ENCODE measurements at places on chromosomes 7 and 10. TPM values are rescaled to one million over a fixed set of nuclear protein-coding genes. Genes with fewer than 3 reads are reported as not detected.
A peak's percentile ranks its signal among the peaks of the same experiment; 100 is the strongest.

DNA sequence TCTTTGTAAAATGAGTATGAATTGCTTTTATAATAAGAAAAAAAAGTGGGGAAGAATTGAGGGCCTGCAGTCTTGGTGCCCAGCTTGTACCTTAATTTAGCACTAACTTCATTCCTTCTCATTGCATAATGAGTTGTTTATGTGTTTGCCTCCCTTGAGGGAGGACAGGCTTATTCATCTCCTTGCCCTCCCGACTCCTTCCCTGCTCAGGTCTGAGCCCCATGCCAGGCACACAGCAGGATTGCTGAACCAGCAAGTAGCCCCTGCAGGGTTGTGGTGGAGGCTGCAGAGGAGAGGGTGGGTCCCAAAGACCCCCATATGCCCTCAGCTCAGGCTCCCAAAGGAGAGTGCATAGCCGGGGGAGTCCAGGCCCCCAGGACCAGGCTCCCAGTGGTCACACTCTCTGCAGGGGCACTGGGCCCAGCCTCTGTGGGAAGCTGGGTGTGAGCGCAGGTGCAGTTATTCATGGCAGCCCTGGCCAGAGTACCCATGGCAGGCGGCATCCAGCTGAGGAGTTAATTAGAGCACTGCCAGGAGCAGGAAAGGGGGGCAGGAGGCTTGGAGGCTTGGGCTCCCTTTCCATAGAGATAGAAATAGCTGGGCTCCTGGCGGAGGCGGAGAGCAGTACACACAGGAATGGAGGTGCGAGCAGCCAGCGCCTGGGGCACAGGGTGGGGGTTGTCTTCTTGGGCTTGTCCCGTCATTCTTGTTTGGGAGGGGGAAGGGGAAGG, 28.2 kb upstream of the GOLGA7B start:
- H3K4me1 ChIP-seq = no peaks in the 10 kb centered on the region
- H3K4me3 ChIP-seq = no peak overlapping the region
- no peak for DNase-seq

DNA sequence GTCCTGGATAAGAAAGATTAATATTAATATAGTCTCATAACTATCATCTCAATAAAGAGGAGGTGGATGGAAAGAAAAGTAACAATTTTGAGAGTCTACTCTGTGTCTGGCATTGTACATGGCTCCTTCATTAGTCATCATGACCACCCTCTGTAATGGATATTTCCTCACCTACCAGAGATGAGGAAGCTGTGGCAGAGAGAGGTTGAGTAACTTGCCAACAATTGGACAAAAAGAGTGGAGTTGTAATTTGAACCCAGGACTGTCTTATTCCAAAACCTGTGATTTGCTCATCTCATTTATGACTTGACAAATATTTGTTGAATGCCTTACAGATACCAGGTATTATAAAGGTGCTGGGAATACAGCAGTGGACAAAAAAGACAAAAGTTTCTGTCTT, 2.1 kb upstream of the IDE start:
- DNase-seq = no peak
- no peaks in the 10 kb centered on the region for H3K36me3 ChIP-seq
- no peak overlapping the region for H3K27ac ChIP-seq
- no peaks in the 10 kb centered on the region for H3K27me3 ChIP-seq

- no peak overlapping the region for H3K27ac ChIP-seq
- no peak overlapping the region for H3K4me3 ChIP-seq
- H3K27me3 ChIP-seq = peaks cover 4% of the 10 kb centered on the region
- no peaks in the 10 kb centered on the region for H3K4me1 ChIP-seq
- H3K36me3 ChIP-seq = no peaks in the 10 kb centered on the region
- no peak for DNase-seq
These were observed 323.3 kb downstream of the PHTF2 start for GRCh38 chr7:78121888-78122287.

The MCM7 gene
- polyA plus RNA-seq = 39.0 TPM

GRCh38 chr7:34061149-34061548, 155.8 kb downstream of the BMPER start:
- no peak overlapping the region for H3K27ac ChIP-seq
- H3K4me1 ChIP-seq = no peaks in the 10 kb centered on the region
- no peak overlapping the region for H3K4me3 ChIP-seq
- H3K27me3 ChIP-seq = peaks cover 5% of the 10 kb centered on the region
- no peaks in the 10 kb centered on the region for H3K36me3 ChIP-seq

DNA sequence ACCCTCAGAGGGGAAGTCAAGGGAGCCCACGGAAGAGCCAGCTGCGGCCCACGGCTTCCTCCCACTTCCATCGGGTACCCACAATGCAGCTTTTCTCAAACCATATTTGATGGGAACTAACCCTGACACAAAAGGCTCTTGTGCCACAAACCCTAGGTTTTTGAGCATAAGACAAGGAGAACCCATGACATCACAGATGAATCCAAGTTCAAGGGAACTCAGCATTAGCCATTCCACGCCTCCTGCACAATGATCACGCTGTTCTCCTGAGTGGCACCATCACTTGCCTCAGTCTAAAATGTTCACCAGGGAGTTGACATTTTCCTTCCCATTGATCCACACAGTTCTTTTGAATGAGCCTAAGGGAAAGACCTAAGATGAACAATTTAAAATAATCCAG, 70.4 kb downstream of the ITIH5 start:
- H3K36me3 ChIP-seq = no peaks in the 10 kb centered on the region
- H3K27ac ChIP-seq = no peak overlapping the region
- no peak overlapping the region for H3K4me3 ChIP-seq
- H3K4me1 ChIP-seq = no peaks in the 10 kb centered on the region
- peaks cover 4% of the 10 kb centered on the region for H3K27me3 ChIP-seq
- DNase-seq = no peak

DNA sequence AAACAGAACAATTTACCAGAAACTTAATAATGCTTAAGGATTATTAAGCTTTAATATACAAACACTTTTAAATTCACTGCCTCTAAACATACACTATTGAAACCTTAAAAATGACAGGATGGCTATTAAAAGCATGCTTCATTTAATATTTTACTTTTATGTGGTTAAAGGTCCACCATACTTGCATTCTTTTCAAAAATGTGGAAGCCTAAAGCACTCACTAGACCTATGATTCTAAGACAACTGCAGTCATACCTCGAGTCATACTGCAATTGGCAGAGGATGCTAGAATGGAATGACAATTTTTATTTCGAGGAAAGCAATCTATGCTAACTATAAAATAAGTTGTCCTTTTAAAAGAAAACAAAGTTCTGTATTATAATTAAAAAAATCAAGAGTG, 85.3 kb downstream of the PIP4K2A start:
- no peaks in the 10 kb centered on the region for H3K36me3 ChIP-seq
- peaks cover 71% of the 10 kb centered on the region for H3K4me1 ChIP-seq
- H3K27ac ChIP-seq = no peak overlapping the region
- H3K27me3 ChIP-seq = no peaks in the 10 kb centered on the region
- no peak overlapping the region for H3K4me3 ChIP-seq

The SPDYE2 gene
- 0.55 TPM for polyA plus RNA-seq

DNA sequence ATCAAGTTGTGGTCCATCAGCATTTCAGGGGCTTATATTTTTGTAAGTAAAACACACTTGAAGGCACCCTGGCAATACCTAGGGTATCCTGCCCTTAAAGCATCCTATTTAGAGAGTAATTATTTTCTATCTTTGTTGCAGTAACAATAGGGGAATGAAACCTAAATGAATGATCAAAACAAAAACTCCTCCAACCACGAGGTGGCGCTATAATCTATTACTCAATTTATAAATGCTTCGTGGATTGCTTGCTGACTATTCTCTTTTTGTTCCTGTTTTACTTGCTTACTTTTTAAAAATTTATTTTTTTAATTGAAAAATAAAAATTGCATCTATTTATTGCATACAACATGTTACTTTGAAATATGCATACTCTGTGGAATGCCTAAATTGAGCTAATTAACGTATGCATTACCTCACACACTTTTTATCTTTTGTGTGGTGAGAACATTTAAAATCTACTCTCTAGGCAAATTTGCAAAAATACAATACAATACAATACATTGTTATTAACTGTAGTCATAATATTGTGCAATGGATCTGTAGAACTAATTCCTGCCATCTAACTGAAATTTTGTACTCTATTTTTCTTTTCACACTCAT, 147.7 kb upstream of the BMPER start:
- H3K4me3 ChIP-seq = no peak overlapping the region
- H3K27ac ChIP-seq = no peak overlapping the region
- no peaks in the 10 kb centered on the region for H3K36me3 ChIP-seq
- H3K27me3 ChIP-seq = peaks cover 6% of the 10 kb centered on the region
- no peaks in the 10 kb centered on the region for H3K4me1 ChIP-seq
- no peak for DNase-seq

DNA sequence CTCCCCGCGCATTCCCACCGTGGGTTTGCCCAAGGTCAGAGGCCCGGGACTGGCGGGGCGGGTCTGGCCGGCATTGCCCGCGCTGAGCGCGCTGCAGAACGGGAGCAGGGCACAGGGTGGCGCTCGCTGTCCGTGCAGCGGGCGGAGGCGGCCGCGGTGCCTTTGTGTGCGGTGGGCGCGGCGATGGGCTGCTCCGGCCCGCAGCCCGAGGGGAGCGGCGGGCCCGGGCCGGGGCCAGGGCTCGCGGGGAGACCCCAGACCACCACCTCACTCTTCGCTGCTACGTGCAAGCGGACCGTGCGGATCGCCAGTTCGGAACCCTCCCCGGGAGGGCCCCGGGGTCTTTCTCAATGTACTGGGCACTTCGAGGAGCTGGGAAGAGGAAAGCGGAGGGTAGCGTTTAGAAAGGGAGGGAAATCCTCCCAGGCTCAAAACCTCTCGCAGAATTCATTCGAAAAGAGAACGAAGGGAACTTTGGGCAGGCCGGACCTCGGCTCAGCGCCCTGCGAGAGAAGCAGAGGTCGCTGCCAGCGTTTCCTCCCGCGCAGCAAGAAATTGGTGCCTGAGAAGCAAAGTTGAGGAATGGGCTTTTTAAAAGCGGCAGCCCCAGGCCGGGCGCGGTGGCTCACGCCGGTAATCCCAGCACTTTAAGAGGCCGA, 8.5 kb downstream of the SP8 start:
- peak overlapping the region; percentile 49 for H3K4me3 ChIP-seq
- DNase-seq = no peak
- H3K36me3 ChIP-seq = peaks cover 13% of the 10 kb centered on the region
- H3K27ac ChIP-seq = no peak overlapping the region
- H3K27me3 ChIP-seq = peaks cover 77% of the 10 kb centered on the region
- H3K4me1 ChIP-seq = peaks cover 9% of the 10 kb centered on the region

DNA sequence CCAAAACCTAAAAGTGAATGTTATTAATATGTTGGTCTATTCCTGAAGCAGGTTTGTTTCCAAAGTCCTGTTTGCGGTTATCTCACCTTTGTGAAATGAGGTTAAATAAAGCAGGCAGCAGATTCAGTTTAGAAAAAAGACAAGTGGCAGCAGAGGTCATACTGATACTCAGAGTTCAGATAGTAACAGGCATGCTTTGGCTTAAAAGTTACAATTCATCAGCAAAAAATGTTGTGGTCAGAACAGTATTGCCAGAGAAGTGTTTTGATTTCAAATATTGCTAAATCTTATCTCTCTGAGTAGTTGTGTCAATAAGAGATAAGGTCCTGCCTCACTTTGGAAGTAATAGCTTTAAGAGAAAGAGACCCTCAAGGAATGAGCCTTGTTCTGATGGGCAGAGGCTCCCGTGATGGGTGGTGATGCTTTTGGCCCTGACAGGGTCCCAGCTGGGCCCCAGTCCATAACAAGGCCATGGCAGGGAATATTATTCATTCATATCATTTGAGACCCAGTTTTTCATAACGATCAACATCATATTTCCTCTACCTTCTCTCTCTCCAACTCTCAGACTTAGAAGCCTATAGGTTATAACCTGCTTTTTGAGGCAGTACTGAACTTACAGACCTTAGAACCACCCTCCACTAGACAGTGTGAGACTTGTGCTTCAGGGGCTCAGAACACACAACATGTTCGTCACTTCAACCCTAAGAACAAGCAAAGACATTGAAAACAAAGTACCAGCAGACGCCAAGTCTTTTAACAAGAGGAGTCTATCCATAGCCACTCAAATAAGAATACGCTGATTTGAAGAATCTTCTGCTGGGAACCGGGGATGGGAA, 58.5 kb upstream of the AHR start:
- no peak for DNase-seq
- H3K27ac ChIP-seq = no peak overlapping the region
- H3K27me3 ChIP-seq = no peaks in the 10 kb centered on the region
- H3K4me3 ChIP-seq = no peak overlapping the region
- peaks cover 8% of the 10 kb centered on the region for H3K4me1 ChIP-seq
- no peaks in the 10 kb centered on the region for H3K36me3 ChIP-seq

GRCh38 chr10:114743521-114744231, 77.9 kb upstream of the FHIP2A start:
- H3K27me3 ChIP-seq = peaks cover 11% of the 10 kb centered on the region
- H3K4me1 ChIP-seq = no peaks in the 10 kb centered on the region
- H3K4me3 ChIP-seq = no peak overlapping the region
- DNase-seq = no peak
- no peak overlapping the region for H3K27ac ChIP-seq

- H3K36me3 ChIP-seq = no peaks in the 10 kb centered on the region
- H3K4me1 ChIP-seq = no peaks in the 10 kb centered on the region
- no peak overlapping the region for H3K27ac ChIP-seq
These were observed 250.6 kb downstream of the KLF6 start for GRCh38 chr10:3534433-3534832.

The HOGA1 gene
- not detected for polyA plus RNA-seq

The EN2 gene
- not detected for polyA plus RNA-seq

The EPO gene
- polyA plus RNA-seq = not detected

DNA sequence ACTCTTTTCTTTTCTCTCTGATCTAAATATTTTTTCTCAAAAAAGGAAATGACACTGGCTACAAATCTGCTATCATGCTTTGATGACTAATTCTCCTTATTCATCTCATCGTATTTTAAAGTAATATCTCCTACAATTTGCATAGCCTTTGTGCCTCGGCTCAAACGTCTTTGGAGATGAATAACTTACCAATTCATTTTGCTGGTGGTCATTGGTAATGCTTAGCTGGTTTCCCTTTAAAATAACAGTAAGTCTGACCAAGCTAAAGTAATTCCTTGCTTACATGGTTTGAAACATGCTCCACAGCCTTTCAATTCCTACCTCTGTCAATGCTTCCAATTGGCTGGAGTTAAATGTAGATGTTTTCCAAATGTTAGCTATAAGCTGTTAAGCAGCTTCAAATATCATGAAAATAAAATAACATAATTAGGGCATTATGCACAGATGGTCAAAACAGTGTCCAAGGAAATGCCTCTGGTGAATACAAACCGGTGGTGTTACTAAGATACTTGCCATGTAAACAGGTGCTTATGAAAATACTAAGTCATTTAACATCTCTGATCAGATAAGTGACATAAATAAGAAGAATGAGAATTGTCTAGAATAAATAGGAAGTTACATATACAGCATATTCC, 435.0 kb downstream of the POM121L12 start:
- H3K27ac ChIP-seq = no peak overlapping the region
- no peaks in the 10 kb centered on the region for H3K27me3 ChIP-seq
- no peaks in the 10 kb centered on the region for H3K36me3 ChIP-seq

DNA sequence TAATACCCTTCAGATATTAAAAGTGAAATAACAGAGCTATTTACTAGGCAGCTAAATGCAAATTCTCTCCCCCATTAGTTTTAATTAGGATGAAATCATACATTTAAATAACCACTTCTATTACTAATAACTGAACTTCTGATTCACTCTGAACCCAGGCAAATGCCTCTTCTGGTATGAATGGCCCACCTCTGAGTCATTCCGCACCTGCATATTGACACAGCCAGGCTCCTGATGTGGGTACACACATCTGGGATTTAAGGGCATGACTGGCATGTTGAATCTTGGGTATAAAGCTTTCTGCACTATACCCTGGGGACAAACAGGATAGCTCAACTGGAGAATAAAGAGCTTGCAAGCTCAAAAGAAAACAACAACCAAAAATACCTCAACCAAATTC, 140.9 kb downstream of the AUTS2 start:
- no peaks in the 10 kb centered on the region for H3K36me3 ChIP-seq
- H3K27me3 ChIP-seq = no peaks in the 10 kb centered on the region
- peak overlapping the region; percentile 10 for H3K4me3 ChIP-seq
- H3K4me1 ChIP-seq = peaks cover 30% of the 10 kb centered on the region
- peak overlapping the region; percentile 16 for H3K27ac ChIP-seq

All from naive B cell (primary cell).